ENCODE measurements at places on chromosomes 5 and 9.
A peak's percentile ranks its signal among the peaks of the same experiment; 100 is the strongest.

GRCh38 chr5:109693535-109694400 lies 4.0 kb downstream of the MAN2A1 start:
- DNase-seq = no peak

DNA sequence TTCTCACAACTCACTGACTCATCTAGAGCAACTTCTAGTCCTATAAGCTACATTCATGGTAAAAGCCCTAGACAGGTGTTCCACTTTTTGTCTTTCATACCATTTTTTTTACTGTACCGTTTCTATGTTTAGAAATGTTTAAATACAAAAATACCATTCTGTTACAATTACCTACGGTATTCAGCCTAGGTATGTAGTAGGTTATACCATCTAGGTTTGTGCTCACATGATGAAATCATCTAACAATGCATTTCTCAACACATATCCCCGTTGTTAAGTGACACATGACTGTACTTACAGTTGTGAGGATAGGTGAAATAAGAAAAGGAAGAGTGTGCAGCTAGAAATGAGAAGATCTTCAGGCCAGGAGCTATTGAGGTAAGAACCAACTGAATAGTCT lies 6.2 kb downstream of the CENPK start:
- DNase-seq = no peak

GRCh38 chr5:1390861-1391600 lies 46.1 kb upstream of the CLPTM1L start:
- DNase-seq = no peak

GRCh38 chr9:68933434-68934328 lies 80.2 kb downstream of the PRKACG start:
- DNase-seq = no peak

DNA sequence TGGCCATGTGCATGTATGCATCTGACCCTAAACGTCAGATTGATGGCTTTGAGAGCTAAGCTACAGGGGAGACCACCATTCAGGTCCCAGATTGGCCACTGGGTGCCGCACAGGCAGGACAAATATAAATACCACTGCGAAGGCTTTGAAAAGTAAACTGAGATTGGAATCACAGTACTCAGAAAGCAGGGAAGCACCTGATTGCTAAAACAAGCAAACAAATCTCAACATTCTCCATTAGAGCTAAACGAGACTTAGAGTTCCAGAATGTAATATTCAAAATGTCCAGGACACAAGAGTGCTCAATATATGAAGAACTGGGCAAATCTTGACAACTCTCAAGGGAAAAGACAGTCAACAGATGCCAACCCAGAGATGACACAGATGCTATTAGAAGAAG lies 61.0 kb upstream of the GFPT2 start:
- no peak for DNase-seq

GRCh38 chr5:74286734-74287695 lies 353.5 kb downstream of the ENC1 start:
- no peak for DNase-seq

DNA sequence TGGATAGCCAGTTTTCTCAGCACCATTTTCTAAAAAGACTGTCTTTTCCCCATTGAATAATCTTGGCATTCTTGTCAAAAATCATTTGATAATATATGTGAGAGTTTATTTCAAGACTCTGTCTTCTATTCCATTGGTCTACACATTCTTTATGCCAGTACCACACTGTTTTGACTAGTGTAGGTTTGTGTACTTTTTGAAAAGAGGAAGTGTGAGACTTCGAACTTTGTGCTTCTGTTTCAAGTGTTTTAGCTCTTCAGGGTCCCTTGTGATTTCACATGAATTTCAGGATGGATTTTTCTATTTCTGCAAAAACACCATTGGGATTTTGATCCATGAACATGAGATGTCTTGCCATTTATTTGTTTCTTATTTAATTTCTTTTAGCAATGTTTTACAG lies 78.5 kb upstream of the ALDH1A1 start:
- peak; percentile 43 for DNase-seq

- no peak for DNase-seq
Measured at GRCh38 chr9:108142504-108143201, 653.1 kb upstream of the KLF4 start.

DNA sequence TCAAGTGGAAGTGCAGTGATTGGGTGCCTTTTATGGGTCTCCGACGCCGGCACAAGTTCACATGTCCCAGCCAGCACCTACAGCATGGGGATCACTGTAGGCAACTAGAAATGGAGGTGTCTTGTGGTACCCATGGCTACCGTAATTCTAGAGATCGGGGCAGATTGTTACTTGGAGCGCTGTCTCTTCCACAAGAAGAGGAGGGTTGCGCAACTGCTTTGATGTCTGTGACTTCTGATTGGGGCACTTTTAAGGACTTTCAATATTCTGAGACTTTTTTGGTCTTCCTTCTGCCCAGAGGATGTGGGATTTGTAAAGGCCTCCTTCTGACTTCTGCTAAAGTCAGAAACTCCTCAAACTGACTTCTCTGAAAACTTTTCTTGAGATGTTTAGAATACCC lies 41.9 kb downstream of the GLRX start:
- peak; percentile 59 for DNase-seq

DNA sequence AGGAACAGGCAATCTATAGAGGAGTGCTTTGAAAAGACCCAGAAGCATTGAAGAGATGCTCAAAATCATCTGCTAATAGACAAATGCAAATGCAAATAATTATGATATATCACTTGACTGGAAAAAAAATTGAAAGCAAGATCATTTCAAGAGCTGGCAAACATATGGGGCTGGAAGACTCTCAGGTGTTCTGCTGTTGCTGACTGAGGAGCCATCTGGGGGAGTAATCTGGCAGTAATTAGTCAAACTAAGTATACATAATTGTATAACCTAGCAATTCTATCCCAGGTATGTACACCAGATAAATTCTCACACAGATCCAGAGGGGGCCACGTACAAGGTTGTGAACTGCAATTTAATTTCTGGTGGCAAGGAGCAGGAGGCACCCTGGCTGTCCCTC lies 4.6 kb upstream of the HMHB1 start:
- DNase-seq = no peak

GRCh38 chr5:163978897-163979296 lies 473.5 kb downstream of the MAT2B start:
- DNase-seq = no peak

- DNase-seq = no peak
Measured at GRCh38 chr5:54581831-54582548, 64.4 kb downstream of the SNX18 start.

GRCh38 chr9:99375481-99375880 lies 153.4 kb downstream of the SEC61B start:
- no peak for DNase-seq

DNA sequence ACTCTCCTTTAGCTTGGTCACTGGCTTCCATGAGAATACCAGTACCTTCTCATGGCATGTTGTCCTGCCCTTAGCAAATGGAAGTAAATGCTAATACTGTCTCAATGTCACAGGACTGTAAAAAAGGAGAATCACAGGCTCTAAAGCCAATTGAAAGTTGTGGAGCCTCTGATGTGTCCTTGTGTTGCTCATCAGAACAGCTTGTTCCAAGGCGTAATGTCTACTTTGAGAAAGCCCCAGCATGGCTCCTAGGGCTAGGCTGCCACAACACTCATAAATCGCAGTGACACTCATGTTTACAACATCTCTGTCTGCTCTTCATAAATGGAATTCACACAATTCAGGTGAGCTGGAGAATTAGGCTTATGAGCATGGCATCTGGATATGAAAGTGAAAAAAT lies 94.9 kb downstream of the ACTL7B start:
- DNase-seq = no peak

DNA sequence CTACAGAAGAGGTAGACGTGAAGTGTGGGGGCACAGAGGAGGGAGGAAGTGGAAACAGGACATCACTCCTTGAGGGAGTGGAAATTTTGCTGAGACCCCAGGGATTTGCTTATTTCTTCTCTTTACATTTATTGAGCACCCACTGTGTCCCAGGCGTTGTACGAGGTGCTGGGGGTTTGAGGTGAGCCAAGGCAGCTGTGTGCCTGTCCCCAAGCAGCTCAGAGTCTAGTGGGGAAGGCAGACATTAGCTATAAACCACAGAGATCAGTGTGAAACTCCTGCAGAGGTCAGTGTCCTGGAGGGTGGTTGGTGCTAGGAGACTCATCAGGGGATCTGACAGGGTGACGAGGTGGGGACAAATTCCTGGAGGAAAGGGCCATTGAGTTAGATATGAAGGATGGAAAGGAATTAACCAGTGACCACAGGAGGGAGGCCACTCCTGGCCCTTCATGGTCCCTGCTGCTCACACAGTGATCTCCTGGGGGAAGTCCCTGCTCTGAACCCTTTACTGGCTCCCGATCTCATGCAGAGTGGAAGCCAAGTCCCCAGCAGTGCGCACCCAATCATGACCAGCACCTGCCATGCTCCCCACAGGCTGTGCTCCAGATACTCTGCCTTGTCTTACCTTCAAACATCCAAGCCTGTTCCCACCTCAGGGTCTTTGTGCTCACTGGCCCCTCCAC lies 3.4 kb upstream of the CXCL14 start:
- DNase-seq = no peak

DNA sequence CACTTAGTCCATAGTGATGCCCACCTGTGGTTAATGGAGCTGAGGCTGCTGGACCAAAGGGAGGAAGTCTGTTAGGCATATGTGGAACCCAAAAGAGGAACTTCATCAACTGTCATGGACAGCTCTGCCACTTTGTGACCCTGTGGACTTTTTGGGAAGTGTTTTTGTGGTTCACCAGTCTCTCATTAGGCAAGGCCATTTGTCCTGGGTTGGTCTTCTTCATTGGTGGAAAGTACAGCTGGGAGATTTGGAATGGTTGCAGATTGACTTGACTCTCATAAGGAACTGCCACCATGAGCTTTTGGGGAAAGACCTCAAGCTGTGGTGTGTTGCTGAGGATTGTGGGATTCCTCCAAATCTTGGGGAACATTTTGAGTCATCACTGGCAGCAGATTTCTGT lies 31.9 kb upstream of the IL12B start:
- DNase-seq = peak; percentile 69

DNA sequence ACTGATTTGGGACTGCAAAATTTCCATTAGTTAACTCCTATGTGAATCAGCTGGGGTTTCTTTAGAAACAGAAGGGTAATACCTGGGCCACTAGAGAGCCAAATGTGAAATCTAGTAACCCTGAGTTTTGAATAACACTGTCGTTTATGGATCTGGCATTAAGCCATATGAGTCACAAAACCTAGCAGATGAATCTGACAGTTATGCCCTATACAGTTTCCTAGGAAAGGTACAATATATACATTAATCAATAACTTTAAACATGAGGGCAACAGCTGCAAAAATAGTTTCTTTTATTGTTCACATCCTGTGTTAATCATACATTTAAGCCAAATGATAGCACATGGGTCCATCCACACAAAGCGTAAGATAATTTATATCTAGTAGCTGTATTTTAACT lies 56.9 kb downstream of the PAM start:
- peak; percentile 13 for DNase-seq

Measured in OCI-M1 (cell line).